ENCODE measurements at places on chromosomes 16 and 17. TPM values are rescaled to one million over a fixed set of nuclear protein-coding genes. Genes with fewer than 3 reads are reported as not detected.
A peak's percentile ranks its signal among the peaks of the same experiment; 100 is the strongest.

GRCh38 chr16:84922351-84923120 is 88.8 kb downstream of the ZDHHC7 start:
- peaks cover 11% of the 10 kb centered on the region for H3K27me3 ChIP-seq
- no peak overlapping the region for H3K27ac ChIP-seq
- no peaks in the 10 kb centered on the region for H3K36me3 ChIP-seq
- H3K4me3 ChIP-seq, result no peak overlapping the region

GRCh38 chr16:72066747-72067146 is 3.7 kb downstream of the HPR start:
- no peak overlapping the region for H3K27ac ChIP-seq
- DNase-seq, result peak; percentile 5
- H3K27me3 ChIP-seq, result no peaks in the 10 kb centered on the region

DNA sequence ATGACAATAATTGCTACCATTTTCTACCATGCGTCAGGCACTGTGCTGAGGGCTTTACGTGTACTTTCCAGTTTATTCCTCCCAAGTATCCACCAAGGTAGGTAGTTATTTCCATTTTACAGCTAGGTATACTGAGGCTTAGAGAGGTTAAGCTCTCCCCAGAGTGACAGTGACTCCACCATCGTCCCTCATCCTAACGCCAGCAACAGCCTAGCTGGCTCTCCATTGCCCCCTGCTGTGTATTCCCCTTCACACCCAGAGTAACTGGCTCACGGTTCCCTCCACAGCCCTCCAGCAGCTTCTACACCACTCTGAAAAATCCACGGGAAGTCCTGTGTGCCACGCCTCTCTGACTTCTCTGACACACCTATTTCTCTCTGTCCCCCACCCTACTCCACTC is 7.1 kb upstream of the ASGR1 start:
- no peak for DNase-seq
- H3K4me1 ChIP-seq, result no peaks in the 10 kb centered on the region
- no peaks in the 10 kb centered on the region for H3K27me3 ChIP-seq
- no peak overlapping the region for H3K27ac ChIP-seq
- no peaks in the 10 kb centered on the region for H3K36me3 ChIP-seq
- H3K4me3 ChIP-seq, result no peak overlapping the region

Gene NGFR
- 0.64 TPM for total RNA-seq

DNA sequence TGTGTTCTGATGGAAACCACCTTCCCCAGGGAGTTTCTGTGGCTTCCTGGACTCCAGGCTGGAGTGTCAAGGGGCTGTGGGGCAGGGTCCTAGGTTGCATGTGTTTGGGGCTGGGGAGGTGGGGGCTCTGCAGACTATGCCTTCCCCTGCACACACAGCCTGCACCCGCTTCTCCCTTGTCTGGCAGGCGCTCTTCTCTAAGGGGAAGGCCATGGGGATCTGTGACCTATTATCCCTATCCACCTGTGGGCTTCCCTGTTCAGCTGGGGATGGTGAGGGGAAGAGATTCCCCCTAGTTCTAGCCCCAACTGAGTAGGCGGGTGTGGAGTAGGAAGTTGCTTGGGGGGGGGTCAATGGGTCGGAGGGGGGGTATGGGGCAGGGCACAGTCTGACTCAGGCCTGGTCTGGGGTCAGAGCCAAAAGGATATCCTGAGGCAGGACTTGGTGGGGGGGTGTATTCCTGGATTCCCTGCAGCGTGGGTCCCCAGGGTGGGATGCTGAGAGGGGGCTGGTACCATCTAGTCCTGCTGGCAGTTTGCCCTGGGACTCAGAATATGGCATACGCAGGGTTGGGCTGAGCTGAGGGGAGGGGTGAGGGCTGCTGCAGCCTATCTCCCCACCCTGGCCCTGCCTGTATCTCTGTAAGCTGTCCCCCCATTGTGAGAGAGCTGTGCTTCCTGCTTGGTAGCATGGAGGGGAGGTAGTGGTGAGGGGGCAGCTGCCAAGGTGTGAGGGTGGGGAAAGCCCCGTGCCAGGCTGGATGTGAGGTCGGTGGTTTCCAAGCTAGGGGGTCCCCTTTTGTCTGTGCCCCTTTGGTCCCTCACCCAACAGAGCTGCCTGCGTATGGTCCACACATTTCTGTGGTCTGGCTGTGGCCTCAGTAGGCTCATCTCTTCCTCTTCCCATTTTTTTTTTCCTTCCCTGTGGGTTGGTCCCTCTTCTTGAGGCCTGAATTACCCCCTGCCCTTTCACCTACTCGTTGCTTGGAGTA is 14.7 kb downstream of the RARA start:
- peaks cover 59% of the 10 kb centered on the region for H3K4me1 ChIP-seq
- H3K27ac ChIP-seq, result peak overlapping the region; percentile 90
- H3K27me3 ChIP-seq, result no peaks in the 10 kb centered on the region
- no peak for DNase-seq
- no peaks in the 10 kb centered on the region for H3K36me3 ChIP-seq
- H3K4me3 ChIP-seq, result no peak overlapping the region

DNA sequence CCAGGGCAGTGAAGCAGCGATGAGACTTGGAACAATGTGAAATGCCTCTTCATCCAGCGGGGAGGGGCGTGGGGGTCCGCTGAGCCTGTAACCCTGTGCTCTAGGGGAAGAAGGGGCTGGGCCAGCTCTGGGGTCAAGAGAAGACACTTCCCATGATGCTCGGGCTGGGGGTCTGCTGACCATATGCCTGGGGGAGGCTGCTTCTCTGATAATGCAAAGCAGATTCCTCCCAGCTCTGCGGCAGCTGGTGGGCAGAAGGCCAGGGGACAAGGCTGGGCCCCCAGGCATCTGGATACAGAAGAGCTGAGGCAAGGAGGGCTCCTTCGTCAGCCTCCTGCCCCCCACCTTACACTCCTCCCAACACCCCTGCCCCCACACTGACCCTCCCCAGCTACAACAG is 24.7 kb downstream of the NGFR start:
- no peak for DNase-seq
- no peak overlapping the region for H3K27ac ChIP-seq
- H3K36me3 ChIP-seq, result no peaks in the 10 kb centered on the region
- no peak overlapping the region for H3K4me3 ChIP-seq

DNA sequence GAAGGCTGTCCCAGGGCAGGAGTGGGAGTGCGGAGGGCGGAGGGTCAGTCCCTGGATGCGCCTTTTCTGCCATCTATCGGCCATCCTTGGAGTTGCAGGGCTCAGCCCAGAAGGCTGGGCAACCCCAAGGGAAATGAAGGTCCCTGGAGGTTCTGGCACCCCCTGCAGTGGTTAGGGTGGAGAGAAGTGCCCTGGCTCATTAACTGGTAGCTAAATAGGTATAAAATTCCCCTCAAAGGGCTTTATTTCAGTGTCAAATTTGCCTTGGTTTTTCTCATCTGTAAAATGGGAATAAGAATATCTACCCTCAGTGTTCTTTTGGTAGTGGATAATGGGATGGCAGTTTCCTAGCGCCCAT is 22.4 kb downstream of the C17orf75 start:
- no peak overlapping the region for H3K4me3 ChIP-seq
- H3K27me3 ChIP-seq, result peaks cover 16% of the 10 kb centered on the region
- H3K4me1 ChIP-seq, result no peaks in the 10 kb centered on the region
- DNase-seq, result no peak

Gene CD300LB
- total RNA-seq, result not detected

GRCh38 chr17:7024402-7024785 is 1.5 kb downstream of the BCL6B start:
- peaks cover 10% of the 10 kb centered on the region for H3K27me3 ChIP-seq
- peaks cover 5% of the 10 kb centered on the region for H3K4me1 ChIP-seq
- H3K4me3 ChIP-seq, result no peak overlapping the region
- no peak for DNase-seq
- H3K36me3 ChIP-seq, result no peaks in the 10 kb centered on the region

DNA sequence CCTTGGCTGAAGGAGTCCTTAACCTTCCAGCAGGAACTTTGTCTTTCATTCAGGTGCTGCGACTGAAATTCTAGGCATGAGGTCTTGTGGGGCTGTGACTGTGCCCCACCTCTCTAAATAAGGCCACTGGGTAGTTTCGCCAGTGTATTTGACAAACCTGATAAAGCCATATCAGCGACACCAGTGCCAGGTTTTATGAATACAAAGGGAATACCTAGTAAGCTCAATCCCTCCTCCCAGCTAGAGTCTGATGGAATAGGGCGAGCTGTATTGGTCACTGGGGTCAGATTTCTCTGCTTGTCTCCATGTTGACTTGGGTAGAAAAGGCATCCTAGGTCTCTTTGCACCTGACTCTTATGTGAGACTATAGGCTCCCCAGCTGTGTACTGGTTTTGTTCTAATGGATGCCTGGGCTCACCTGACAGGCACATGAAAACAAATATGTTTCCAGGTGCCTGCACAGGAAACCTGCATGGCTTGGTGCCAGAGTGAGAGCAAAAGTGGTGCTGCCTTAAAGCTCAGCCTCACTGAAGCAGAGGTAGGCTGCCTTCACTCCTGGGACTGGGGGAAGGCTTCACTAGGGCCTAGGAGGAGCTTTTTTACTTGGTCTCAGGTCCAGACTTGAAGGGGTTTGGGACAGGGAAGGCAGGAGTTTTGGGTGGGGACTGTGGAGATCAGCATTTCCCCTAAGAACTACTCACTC is 8.3 kb downstream of the SLC7A6 start:
- H3K4me3 ChIP-seq, result no peak overlapping the region
- H3K4me1 ChIP-seq, result peaks cover 3% of the 10 kb centered on the region
- no peak overlapping the region for H3K27ac ChIP-seq
- H3K36me3 ChIP-seq, result peaks cover 6% of the 10 kb centered on the region

DNA sequence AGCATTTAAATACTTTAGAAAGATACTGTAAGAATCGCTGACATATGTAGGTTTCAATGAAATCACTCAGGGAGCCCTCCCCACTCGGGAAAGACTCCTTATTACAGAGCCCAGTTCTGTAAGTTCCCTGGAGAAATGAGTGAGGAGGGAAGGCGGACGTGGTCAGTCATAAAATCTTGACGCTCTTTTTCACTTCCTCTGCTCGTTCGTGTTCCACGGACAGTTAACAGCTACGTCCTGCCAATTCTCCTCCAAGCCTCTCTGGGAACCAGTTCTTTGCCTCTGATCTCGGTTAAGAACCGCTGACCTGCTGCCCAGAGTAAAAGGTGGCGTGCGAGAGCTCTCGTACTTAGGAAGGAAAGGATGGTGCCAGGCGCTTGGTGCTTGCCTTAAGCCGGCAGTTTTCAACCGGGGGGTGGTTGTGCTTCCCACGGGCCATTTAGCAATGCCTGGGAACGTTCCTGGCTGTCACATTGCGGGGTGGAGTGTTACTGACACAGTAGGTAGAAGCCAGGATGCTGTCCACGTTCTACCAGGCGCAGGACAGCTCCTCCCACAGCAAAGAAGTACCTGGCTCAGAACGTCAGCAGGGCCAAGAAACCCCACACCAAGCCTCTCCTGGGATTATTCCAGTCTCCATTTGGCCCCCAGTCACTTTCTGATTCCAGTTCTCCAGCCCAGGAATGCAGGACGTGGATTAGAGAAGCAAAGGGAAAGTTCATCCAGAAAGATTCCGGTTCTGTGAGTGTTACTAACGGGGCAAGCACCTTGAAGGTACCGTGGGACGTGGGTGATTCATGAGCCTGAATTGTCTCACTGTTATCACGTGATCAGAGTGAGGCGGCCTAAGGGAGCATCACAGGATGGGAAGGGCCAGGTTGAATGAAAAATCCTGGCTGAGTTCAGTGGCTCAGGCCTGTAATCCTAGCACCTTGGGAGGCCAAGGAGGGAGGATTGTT is 87.7 kb downstream of the MRM3 start:
- peak; percentile 85 for DNase-seq
- peak overlapping the region; percentile 70 for H3K27ac ChIP-seq
- peaks cover 23% of the 10 kb centered on the region for H3K4me1 ChIP-seq
- H3K27me3 ChIP-seq, result no peaks in the 10 kb centered on the region
- no peak overlapping the region for H3K4me3 ChIP-seq
- no peaks in the 10 kb centered on the region for H3K36me3 ChIP-seq

Gene KRTAP16-1
- not detected for total RNA-seq

Gene TBL3
- total RNA-seq, result 28.5 TPM

- no peaks in the 10 kb centered on the region for H3K4me1 ChIP-seq
- no peaks in the 10 kb centered on the region for H3K36me3 ChIP-seq
- peaks cover 12% of the 10 kb centered on the region for H3K27me3 ChIP-seq
- H3K27ac ChIP-seq, result no peak overlapping the region
- no peak for DNase-seq
- H3K4me3 ChIP-seq, result no peak overlapping the region
Observed at GRCh38 chr17:2730764-2731353, 18.6 kb downstream of the CCDC92B start.

- no peak for DNase-seq
- no peaks in the 10 kb centered on the region for H3K27me3 ChIP-seq
- H3K4me1 ChIP-seq, result peaks cover 10% of the 10 kb centered on the region
- no peak overlapping the region for H3K27ac ChIP-seq
- no peak overlapping the region for H3K4me3 ChIP-seq
Observed at GRCh38 chr17:77204536-77204935, 63.8 kb downstream of the SEC14L1 start.

Gene CCL4
- 21.8 TPM for total RNA-seq

DNA sequence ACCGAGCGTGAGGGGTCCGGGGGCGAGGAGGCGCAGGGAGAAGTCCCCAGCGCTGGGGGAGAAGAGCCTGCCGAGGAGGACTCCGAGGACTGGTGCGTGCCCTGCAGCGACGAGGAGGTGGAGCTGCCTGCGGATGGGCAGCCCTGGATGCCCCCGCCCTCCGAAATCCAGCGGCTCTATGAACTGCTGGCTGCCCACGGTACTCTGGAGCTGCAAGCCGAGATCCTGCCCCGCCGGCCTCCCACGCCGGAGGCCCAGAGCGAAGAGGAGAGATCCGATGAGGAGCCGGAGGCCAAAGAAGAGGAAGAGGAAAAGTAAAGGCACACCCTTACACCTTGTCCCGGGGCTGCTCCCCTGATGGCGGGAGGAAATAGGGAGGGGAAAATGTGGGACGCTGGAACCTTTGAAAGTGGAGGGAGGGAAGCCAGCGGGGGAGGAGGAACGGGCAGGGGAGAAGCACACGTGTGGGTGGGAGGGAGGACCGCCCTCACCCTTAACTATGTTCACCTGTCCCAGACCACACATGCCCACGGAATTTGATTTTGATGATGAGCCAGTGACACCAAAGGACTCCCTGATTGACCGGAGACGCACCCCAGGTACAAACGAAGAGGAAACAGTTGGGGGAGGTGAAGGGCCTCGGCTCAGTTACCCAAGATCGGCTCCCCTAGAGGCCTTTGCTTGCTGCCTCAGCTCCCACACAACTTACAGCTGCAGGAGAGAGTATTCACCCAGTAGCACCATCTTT is 916 bp downstream of the PAGR1 start:
- H3K27me3 ChIP-seq, result no peaks in the 10 kb centered on the region
- DNase-seq, result no peak

DNA sequence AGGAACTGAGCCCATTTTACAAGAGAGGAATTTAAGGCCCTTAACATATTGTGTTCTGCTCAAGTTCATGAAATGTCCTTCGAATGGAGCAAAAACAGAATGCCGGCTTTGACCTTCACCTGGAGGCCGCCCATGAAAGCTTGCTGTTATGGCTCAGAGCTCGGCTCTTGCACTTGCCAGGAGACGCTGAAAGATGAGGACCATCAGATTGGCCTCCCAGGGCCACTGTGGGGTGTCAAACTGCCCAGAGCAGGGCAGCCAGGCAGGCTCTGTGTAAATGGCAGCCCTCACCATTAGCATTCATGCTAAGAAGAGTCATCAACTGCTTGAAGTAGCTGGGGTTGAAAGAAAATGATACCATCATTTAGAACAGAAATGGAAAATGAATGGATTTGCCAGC is 39.3 kb downstream of the IL21R start:
- no peak for DNase-seq
- no peaks in the 10 kb centered on the region for H3K36me3 ChIP-seq
- H3K4me1 ChIP-seq, result no peaks in the 10 kb centered on the region
- no peaks in the 10 kb centered on the region for H3K27me3 ChIP-seq
- no peak overlapping the region for H3K4me3 ChIP-seq

Gene UQCRC2
- 179 TPM for total RNA-seq

GRCh38 chr17:19317359-19318095 is 45.0 kb downstream of the B9D1 start:
- H3K4me1 ChIP-seq, result peaks cover 15% of the 10 kb centered on the region
- peaks cover 2% of the 10 kb centered on the region for H3K36me3 ChIP-seq
- no peak overlapping the region for H3K4me3 ChIP-seq

Gene ABCA5
- 3.6 TPM for total RNA-seq

Gene CTRL
- 1.2 TPM for total RNA-seq

Gene TEX14
- 0.09 TPM for total RNA-seq

Gene NEUROD2
- total RNA-seq, result not detected

Data from astrocyte (in vitro differentiated cells and primary cell).